ENCODE measurements at places on chromosomes 16 and 17. TPM values are rescaled to one million over a fixed set of nuclear protein-coding genes. Genes with fewer than 3 reads are reported as not detected.

The GNAO1 gene
- total RNA-seq: not detected

The TSPAN10 gene
- total RNA-seq: 10.6 TPM

DNA sequence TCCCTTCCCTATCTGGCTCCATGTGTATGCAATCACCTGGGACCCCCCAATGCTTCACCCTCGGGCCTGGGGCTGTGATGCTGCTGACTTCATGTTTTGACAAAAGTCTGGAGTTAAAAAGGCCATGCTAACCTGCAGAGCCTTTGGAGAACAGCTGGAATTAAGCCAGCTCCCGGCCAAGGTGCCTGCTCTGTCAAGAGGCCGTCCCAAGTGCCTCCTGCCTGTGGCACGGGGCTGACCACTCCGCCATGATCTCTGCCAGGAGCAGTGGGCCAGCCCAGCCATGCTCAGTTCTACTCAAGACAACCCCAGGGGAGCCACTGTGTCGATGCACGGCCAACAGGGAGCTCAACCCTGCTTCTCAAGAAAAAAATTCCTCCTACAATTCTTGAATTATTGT, 93.6 kb downstream of the CCDC182 start:
- DNase-seq: no peak

DNA sequence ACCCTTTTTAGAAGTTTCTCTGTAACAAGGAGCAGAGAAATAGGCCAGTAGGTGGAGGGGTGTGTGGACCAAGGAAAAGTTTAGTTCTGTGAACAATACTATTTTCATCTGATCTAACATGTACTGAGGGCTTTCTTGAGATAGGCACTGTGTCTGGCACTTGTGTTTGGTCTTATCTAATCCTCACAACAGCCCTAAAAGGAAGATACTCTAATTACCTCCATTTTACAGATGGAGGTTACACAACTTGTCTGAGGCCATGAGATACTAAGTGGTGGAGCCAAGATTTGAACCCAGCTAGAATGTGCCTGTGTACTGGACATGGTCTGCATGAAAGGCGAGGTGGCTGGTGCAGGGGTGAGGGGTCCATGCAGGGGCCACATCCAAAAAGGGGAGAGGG, 4.5 kb downstream of the TNFSF12 start:
- DNase-seq: no peak

DNA sequence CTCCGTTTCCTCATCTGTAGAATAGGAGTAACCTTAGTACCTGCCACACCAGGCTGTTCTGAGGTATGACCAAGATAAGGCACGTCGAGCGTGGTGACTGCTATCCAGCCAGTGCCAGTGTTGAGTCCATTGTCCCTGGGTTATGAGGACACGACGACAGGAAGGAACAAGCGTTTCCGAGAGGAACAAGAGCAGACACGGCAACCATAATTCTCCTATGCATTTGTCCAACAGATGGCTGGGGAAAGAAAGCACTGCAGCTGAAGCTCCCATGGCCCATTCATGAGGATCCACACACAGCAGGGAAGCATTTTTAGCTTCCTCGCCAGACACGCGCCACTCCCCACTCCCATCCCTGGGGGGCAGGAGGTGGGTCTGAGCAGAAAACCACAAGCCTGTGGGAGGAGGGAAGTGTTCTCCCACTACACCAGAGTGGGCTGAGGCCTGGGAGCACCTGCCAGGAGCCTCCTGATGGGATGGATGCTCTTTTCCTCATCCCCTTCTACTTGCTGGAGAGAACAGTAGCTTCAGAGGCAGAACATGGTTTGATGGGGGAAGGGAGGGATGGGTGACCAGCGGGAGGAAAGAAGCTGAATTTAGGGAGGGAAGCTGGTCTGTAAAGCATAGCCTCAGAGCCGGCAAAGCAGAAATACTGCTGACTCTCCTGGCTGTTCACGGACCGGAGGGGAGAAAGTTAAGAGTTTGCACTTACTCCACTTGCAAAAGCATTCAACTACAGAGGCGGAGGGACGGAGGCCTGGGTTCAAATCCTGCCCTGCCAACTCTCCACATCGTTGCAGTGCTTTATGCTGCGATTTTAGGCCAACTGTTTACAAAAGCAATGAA, 2.7 kb downstream of the COTL1 start:
- DNase-seq: no peak

- DNase-seq: no peak
These were observed 1.7 kb upstream of the MRPL12 start for GRCh38 chr17:81701288-81702071.

- DNase-seq: peak; percentile 36
These were observed 19.1 kb upstream of the ALDH3A2 start for GRCh38 chr17:19629449-19629848.

DNA sequence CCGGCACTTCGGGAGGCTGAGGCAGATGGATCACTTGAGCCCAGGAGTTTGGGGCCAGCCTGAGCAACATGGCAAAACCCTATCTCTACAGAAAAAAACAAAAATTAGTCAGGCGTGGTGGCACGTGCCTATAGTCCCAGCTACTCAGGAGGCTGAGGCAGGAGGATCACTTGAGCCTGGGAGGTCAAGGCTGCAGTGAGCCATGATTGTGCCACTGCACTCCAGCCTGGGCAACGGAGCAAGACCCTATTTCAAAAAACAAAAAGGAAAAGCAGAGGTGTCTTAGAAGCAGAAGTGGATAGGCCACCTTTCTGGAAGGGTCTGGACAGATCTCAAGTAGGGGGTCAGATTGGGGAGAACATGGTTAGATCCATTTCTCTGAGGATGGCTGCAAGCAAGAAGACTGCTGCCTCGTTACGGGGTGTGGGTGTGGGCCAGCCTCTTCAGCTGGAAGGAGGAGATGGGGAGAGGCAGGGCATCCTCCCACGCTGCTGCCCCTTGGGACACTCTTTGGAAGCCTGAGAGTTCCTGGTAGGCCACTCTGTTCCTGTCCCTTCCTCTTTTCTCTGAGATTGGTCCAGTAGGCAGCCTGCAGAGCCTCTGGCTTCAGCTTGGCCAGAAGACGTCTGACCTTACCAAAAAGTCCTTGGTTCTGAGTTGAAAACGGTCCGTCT, 208.0 kb downstream of the MSI2 start:
- DNase-seq: no peak

The CKLF gene
- total RNA-seq: 29.8 TPM

- DNase-seq: no peak
These were observed 65.9 kb downstream of the DNAH3 start for GRCh38 chr16:21084631-21085225.

DNA sequence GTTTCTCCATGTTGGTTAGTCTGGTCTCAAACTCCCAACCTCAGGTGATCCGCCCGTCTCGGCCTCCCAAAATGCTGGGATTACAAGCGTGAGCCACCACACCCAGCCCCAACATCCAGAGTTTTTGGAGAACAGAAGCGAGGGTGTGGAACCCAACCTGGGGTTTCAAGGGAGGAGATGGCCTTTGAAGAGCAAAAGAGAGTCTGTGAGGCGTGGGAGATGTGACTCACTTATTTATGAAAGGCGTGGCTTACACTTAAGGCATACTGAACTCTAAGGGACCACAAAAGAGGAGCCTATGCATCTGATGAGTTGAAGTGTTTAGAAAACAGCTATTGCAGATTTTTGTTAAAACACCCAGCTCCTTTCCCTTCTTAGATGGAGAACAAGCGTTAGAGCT, 18.9 kb downstream of the ARSG start:
- no peak for DNase-seq

DNA sequence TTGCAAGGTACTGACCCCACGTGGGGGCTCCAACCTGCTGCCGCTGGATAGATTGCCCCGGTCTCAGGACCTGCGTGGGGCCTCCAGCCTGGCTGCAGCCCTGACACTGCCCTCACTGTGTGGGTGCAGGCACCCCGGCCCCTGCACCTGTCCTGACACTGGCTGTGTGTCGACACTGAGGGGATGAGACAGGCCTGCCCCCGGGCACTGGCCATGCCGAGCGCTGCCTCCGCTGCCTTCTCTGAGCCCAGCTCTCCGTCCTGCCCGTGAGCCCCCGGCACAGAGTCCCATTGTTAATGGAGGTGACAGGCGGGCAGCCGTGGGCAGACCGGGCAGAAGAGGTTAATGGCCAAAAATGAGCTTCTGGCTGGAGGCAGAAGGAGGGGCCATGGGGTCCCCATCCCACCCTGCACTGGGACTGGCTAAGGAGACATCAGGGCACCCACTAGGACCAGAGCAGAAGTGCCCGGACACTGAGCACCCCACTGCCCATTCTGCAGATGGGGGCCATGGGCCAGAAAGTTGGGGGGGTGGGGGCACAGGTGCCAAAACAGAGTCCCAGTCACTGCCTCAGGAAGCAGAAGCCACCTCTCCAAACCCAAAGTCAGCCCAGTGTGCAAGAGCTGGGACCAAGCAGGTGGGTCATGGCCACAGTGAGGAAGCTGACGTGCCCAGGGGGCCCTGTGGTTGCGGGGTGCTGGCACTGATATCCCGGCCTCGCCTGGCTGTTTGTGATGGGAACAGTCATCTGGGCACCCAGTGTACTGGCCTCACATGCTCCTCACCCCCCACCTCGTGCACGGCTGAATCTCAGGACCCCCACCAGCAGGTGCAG, 2.5 kb upstream of the PRR35 start:
- no peak for DNase-seq

DNA sequence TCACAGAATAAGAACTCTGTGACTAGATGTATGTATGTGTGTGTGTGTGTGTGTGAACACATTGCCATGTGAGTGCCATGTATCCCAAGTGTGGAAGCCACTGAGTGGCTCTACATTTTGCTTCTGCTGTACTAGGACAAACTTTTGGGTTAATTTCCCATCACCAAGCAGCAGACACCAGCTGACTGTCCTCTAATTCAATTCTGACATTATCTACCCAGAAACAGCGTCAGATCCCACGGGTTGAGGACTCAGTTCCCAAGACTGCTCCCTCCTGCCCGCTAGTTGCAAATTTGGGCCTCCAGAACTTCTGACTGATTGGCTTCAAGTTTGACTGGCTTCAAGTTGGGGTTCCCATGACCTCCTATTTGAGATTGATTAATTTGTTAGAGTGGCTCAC, 29.2 kb downstream of the HS3ST2 start:
- DNase-seq: no peak

The SMIM5 gene
- 1.8 TPM for total RNA-seq

The CTCF gene
- total RNA-seq: 27.9 TPM

- no peak for DNase-seq
These were observed 233.5 kb downstream of the SLC39A11 start for GRCh38 chr17:72858826-72859495.

The PDF gene
- total RNA-seq: 34.2 TPM

DNA sequence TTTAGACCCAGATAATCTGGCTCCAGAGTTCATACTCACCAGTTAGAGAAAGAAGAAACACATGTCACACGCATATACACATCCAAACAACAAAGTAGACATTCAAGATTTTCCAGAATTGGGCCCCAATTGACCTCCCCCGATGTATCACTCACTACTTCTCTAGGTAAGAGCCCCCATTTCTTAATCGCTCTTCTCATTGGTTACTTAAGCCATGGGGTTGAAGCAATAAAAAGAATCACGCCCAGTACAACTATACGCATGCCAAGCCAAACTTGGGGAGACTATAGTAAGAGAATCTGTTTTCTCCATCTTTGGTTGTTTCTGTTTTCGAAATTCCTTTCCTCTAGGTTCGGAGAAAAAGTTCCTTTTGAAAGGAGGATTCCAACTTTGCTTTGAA, 565 bp downstream of the DDX52 start:
- DNase-seq: peak; percentile 37

DNA sequence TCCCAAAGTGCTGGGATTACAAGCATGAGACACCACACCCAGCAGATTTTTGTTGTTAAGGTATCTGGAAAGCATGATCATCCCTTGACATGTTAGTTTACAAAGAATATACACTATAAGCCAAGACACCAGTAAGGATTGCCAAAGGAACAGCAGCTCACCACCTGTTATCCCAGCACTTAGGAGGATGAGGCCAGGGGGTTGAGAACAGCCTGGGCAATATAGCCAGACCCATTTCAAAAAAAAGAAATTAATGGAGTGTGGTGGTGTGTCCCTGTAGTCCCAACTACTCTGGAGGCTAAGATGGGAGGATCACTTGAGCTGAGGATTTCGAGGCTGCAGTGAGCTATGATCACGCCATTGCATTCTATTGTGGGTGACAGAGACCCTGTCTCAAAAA, 5.1 kb downstream of the ANKRD40CL start:
- no peak for DNase-seq

DNA sequence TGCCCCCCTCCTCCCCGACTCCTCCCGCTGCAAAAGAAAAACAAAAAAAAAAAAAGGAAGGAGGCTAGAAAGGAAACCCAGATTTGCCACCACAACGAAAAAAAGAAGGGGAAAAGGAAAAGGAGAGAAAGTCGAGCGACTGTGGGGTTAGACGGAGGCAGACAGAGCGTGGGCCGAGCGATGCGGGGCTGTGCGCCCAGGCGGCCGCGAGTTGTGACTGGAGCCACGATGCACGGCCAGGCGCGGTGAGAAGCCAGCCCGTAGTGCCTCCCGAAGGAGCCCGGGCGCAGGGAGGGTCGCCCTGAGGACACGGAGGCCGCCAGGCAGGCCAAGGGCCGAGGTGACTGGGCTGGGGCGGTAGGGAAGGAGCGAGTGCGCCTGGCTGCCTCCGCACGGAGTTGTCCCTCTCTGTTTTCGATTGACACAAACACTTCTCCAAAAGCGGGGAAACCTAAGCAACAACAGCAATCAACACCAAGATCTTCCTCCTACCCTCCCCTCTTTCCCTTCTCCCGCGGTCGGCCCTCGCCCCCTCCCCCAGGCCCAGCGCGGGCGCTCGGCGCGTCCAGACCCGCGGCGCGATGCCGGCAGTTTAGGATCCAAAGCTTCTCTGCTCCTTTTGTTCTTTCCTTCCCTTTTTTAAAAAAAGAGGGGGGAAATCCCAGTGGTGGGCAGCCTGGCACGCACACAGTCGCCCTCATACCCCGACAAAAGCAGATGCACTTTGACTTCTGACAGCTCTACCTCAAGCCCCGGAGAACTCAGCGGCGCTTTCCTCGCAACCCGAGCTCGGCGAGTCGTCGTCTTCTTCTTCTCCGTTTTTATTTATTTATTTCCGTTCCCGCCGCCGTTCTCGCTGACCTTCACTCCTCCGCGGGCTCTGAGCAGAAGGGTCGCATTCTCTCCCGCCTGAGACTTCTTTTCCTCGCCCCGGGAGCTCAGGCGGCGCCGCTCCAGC, at the start of gene LHX1:
Gene LHX1 (plus strand): TSS at position 475 of the 958 bp plus-strand sequence. CDS start 723 bp downstream, outside the sequence.
- DNase-seq: no peak

DNA sequence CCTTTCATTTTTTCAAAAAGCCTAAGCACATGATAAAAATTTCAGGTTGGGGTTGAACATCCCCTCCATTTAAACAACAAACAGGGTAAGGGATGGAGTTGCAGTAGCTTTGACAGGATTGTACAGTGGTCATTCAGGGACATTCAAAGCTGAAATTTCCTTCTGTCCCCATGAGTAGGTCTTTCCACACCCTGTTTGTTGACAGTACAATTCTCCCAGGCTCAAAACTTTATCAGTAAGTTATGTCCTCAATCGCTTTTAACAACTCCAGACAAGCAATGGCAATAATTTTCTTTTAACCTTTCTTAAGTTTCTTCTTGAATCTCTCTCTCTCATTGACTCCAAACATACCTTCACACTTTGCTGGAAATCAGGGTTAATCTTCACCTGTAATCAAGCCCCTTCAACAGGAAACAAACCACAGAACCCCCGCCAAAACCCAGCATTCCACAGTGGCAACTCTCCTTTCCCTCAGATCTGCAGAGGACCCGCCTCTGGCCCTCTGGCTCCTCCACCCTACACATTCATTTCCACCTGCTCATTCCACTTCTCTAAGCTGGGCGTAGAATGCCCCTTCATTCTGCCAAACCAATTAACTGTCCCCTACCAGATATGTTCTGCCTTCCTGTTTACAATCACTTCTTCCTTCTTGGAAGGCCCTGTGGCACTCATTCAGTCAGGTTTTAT, 20.7 kb downstream of the TXNDC11 start:
- DNase-seq: peak; percentile 5

Measured in myocyte (in vitro differentiated cells).